ENCODE measurements at places on chromosomes 16 and 17. TPM values are rescaled to one million over a fixed set of nuclear protein-coding genes. Genes with fewer than 3 reads are reported as not detected.
A peak's percentile ranks its signal among the peaks of the same experiment; 100 is the strongest.

GRCh38 chr17:78917451-78918275 is 7.5 kb downstream of the TIMP2 start:
- no peak overlapping the region for H3K27ac ChIP-seq
- peaks cover 52% of the 10 kb centered on the region for H3K4me1 ChIP-seq

- no peaks in the 10 kb centered on the region for H3K27me3 ChIP-seq
- H3K4me3 ChIP-seq, result no peak overlapping the region
- peaks cover 12% of the 10 kb centered on the region for H3K4me1 ChIP-seq
- DNase-seq, result no peak
Observed at GRCh38 chr16:89422905-89423630, 67.3 kb downstream of the ANKRD11 start.

DNA sequence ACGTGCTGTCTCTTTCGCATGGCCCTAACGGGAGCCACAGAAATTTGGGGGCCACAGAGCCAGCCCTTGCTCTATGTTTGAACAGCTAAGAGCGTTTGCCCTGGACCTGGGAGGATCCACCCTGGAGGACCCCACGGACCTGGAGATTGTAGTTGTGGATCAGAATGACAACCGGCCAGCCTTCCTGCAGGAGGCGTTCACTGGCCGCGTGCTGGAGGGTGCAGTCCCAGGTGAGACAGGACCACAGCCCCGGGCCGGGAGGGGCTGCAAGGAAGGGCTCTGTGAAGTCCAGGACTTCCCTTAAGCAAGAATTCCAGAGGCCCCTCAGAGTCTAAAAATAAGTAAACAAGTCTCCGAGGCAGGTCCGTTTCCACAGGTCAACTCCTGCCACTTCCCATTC is 11.9 kb downstream of the CDH15 start:
- no peak overlapping the region for H3K4me3 ChIP-seq
- no peak for DNase-seq
- H3K36me3 ChIP-seq, result no peaks in the 10 kb centered on the region
- H3K27me3 ChIP-seq, result peaks cover 11% of the 10 kb centered on the region

DNA sequence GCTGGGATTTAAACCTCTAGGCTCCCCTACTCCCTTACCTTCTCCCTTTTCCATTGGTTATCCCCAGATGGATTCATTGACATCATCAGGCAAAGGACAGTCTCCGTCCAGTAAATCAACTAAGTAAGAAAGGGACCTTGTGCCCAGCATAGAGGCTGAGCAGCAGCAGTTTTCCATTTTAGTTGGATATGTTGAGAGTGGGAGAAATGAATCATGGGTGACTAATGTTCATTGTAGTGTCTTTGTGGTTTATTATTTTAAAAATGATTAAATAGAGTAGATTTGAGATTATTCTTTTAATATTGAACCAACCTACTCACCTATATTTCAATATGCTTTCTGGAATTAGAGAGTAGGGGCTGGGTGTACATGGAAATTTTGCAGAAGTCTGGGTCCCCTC is 99.4 kb upstream of the CACNG3 start:
- H3K4me1 ChIP-seq, result no peaks in the 10 kb centered on the region
- no peak overlapping the region for H3K4me3 ChIP-seq
- no peaks in the 10 kb centered on the region for H3K36me3 ChIP-seq
- H3K27me3 ChIP-seq, result no peaks in the 10 kb centered on the region
- H3K27ac ChIP-seq, result no peak overlapping the region

DNA sequence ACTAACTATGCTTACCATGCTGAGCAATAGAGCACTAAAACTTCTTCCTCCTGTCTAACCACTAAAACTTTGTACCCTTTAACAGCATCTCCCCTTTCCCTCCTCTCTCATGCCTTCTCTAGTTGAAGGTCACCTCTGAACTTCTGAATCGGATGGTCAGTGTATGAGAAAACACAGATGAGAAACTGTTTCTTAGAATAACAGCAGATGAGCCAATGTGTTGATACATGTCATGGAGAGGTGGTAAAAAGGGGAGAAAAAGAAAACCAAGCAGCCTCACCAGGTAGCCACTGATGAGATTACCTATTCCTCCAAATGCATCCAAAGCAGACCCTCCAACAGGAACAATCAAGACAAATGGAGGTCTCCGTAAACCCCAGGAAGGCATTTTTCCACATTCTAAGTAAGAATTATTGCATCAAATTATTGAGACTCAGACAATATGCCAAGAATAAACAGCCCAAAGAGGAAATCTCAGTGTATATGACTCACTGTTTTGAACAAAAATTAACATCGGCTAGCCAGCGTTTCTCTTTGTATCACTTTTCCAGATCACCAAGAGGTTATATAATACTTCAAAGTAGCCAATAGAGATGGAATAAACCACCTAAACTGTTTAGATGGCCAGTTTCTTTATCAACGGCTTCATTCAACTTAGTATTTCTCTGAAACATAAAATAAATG is 793.3 kb upstream of the SOX9 start:
- H3K27ac ChIP-seq, result no peak overlapping the region
- H3K4me3 ChIP-seq, result no peak overlapping the region
- no peaks in the 10 kb centered on the region for H3K36me3 ChIP-seq
- no peaks in the 10 kb centered on the region for H3K4me1 ChIP-seq
- no peak for DNase-seq

DNA sequence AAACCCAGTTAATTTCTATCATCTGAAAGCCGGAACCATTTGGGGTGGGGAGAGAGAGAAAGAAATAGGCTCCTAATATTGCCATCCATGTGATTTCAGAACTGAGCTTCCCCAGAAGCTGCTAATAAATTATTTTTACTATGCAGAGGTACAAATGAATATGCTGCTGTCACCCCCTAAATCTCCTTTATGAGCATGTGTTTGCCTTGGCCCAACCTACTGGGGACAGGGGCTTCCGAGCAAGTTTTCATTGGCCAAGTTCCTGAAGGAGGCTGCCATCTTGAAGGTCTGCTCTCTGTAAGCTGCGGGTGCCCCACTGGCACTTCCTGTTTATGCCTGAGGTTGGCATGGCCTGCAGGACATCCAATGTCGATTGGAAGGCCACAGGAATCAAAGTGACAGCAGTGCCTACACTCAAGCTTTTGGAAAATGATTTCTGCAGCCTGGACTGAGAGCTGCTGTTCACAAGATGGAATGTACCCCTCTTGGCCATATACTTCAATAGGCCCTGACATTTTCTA is 194.7 kb downstream of the XYLT1 start:
- no peak overlapping the region for H3K27ac ChIP-seq
- no peaks in the 10 kb centered on the region for H3K36me3 ChIP-seq
- no peak for DNase-seq
- H3K27me3 ChIP-seq, result no peaks in the 10 kb centered on the region
- no peak overlapping the region for H3K4me3 ChIP-seq

DNA sequence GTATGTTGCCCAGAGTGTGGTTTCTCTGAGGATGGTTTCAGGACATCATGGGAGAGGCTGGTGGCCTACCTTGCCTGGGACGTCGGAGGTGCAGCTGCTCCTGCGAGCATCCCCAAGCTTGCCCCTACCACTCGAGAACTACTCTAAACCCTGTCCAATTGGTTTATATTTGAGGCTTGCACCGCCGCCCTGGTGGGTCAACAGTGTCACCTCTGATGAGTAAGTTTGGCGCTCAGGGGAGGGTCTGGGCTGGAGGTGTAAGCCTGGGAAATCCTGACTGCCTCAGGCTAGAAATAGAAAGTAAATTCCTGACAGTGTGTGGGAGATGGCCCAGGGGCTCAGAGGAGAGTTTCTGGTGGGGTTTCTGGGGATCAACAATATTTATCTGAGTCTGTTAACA is 48.2 kb downstream of the CCDC42 start:
- no peak overlapping the region for H3K27ac ChIP-seq
- peaks cover 22% of the 10 kb centered on the region for H3K4me1 ChIP-seq

DNA sequence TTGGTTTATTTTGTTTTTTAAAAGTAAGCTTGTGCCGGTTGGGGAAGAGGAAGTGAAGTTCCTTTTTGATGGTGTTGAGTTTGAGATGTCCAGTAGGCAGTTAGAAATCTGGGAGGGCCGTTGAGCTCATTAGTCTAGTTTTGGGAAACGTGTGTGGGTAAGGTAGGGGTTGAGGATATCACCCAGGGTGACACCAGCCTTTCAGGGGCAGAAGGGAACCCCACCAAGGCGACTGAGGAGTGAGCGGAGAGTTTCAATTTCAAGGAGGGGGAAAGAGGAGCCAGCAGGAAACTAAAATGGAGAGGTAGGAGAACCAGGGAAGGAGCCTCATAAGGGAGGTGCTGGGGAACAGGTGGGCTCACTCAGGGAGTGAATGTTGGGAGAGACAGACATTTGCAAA is 22.7 kb downstream of the HAPSTR1 start:
- no peak overlapping the region for H3K27ac ChIP-seq
- H3K4me1 ChIP-seq, result peaks cover 98% of the 10 kb centered on the region
- DNase-seq, result no peak

GRCh38 chr16:57609541-57610401 is 18.7 kb upstream of the ADGRG1 start:
- H3K27me3 ChIP-seq, result no peaks in the 10 kb centered on the region
- no peak overlapping the region for H3K27ac ChIP-seq
- no peak overlapping the region for H3K4me3 ChIP-seq
- H3K4me1 ChIP-seq, result peaks cover 13% of the 10 kb centered on the region

GRCh38 chr16:1917665-1918350 is 407 bp downstream of the HS3ST6 start:
- H3K4me3 ChIP-seq, result no peak overlapping the region
- peaks cover 92% of the 10 kb centered on the region for H3K27me3 ChIP-seq
- H3K4me1 ChIP-seq, result no peaks in the 10 kb centered on the region
- no peak for DNase-seq

GRCh38 chr17:71458322-71458721 is 662.5 kb upstream of the SOX9 start:
- no peaks in the 10 kb centered on the region for H3K27me3 ChIP-seq
- no peak overlapping the region for H3K27ac ChIP-seq
- no peak overlapping the region for H3K4me3 ChIP-seq
- no peaks in the 10 kb centered on the region for H3K4me1 ChIP-seq
- no peak for DNase-seq

DNA sequence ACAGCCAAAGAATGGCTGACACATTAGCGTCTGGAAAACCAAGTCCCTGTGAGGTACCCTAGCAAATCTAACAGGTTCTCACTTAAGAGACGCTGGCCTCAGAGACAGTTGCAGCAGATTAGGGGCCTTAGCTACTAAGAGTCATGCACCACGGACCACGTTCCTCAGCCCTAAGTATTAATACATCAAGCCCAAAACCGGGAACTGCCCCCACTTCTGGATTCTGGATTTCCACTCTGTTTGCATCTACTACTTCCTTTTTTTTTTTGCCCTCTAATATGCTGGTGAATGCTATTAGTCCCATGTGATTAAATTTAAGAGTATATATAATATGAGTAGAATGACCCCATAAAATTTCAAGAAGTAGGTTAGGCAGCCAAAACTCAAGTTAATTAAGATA is 775 bp upstream of the TERB1 start:
- H3K4me1 ChIP-seq, result no peaks in the 10 kb centered on the region
- no peak overlapping the region for H3K27ac ChIP-seq
- no peak overlapping the region for H3K4me3 ChIP-seq
- no peaks in the 10 kb centered on the region for H3K27me3 ChIP-seq
- peaks cover 46% of the 10 kb centered on the region for H3K36me3 ChIP-seq
- no peak for DNase-seq

DNA sequence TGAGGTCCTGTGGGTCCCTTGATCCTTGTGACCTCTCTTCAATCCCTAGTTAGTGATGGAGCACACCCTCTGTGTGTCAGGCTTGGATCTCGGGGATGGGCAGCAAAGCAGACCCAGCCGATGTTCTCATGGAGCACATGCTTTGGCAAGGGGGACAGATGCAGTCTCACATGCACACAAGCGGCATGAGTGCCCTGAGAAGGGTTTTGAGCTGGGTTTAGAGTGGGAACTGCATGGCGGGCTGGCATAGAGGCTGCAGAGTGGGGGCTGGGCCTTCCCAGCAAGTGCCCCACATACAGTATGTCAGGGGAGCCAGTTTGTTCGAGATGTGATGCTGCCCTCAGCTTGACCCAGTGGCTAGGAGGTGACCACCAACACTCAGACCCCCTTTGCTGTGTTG is 41.6 kb downstream of the B9D1 start:
- H3K36me3 ChIP-seq, result peaks cover 39% of the 10 kb centered on the region
- DNase-seq, result no peak
- no peaks in the 10 kb centered on the region for H3K27me3 ChIP-seq
- no peak overlapping the region for H3K27ac ChIP-seq
- no peak overlapping the region for H3K4me3 ChIP-seq

DNA sequence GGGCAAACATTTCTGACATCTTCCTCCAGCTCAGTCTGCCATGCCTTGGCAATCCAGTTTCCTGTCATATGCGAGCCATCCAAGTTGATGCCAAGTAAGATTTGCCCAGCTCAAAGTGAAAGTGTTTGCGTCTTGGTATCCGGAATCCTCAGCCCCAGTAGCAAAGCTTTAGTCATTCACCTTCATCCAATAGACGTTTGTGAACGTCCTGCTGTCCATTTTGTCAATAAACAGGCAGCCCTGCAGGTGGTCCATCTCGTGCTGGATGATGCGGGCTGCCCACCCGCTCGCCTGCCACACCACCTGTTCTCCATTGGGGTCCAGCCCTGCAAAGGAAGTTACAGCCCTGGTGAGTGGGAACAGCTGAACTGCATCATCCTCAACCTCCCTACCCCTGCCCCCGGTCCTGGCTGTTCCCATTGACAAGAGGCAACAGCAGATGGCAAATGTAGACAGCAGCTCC is 1.5 kb downstream of the PDF start:
- H3K27me3 ChIP-seq, result no peaks in the 10 kb centered on the region
- H3K4me3 ChIP-seq, result no peak overlapping the region
- H3K36me3 ChIP-seq, result peaks cover 41% of the 10 kb centered on the region
- DNase-seq, result no peak
- H3K27ac ChIP-seq, result peak overlapping the region; percentile 93
- peaks cover 62% of the 10 kb centered on the region for H3K4me1 ChIP-seq

DNA sequence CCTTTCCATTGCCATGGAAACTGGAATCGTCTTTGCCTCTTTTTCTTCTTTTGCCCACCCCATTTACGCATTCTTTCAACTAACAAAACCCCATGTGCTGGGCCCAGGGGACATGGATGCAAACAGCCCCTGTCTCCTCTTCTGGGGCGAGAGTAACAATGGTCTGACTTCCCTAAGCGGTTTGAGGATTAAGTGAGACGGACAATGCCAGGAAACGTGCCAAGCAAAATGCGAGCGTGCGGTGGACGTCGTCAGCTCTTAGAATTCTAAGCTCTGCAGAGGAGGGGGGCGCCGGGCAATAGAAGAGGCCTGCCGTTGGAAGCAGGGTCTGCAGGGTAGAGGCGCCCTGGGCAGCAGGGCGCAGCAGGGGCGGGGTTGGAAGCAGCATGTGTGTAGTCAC is 42.4 kb upstream of the JPH3 start:
- no peak for DNase-seq
- no peaks in the 10 kb centered on the region for H3K36me3 ChIP-seq
- peaks cover 10% of the 10 kb centered on the region for H3K4me1 ChIP-seq
- H3K27ac ChIP-seq, result no peak overlapping the region
- H3K4me3 ChIP-seq, result no peak overlapping the region
- no peaks in the 10 kb centered on the region for H3K27me3 ChIP-seq

GRCh38 chr16:66944054-66944441 is 8.7 kb downstream of the CES2 start:
- H3K27ac ChIP-seq, result no peak overlapping the region
- H3K27me3 ChIP-seq, result peaks cover 10% of the 10 kb centered on the region
- H3K4me1 ChIP-seq, result peaks cover 20% of the 10 kb centered on the region
- H3K36me3 ChIP-seq, result peaks cover 52% of the 10 kb centered on the region

GRCh38 chr17:67253384-67253783 is 8.4 kb upstream of the HELZ start:
- no peak overlapping the region for H3K27ac ChIP-seq
- no peak for DNase-seq
- no peaks in the 10 kb centered on the region for H3K36me3 ChIP-seq
- no peaks in the 10 kb centered on the region for H3K27me3 ChIP-seq

SHBG gene
- total RNA-seq, result not detected

KRTAP4-3 gene
- not detected for total RNA-seq

TBX21 gene
- not detected for total RNA-seq

RNF43 gene
- total RNA-seq, result 3.6 TPM

OR3A2 gene
- total RNA-seq, result not detected

TBC1D3C gene
- not detected for total RNA-seq

KRT20 gene
- total RNA-seq, result not detected

IL17C gene
- total RNA-seq, result not detected

RHBDF1 gene
- 21.1 TPM for total RNA-seq

Measured in heart right ventricle (tissue), 16 donors.